ENCODE measurements at places on chromosomes 5 and 9. TPM values are rescaled to one million over a fixed set of nuclear protein-coding genes. Genes with fewer than 3 reads are reported as not detected.
A peak's percentile ranks its signal among the peaks of the same experiment; 100 is the strongest.

- DNase-seq, result no peak
- no peak overlapping the region for H3K4me3 ChIP-seq
- H3K36me3 ChIP-seq, result no peaks in the 10 kb centered on the region
Observed at GRCh38 chr5:179534431-179534830, 15.9 kb upstream of the RUFY1 start.

DNA sequence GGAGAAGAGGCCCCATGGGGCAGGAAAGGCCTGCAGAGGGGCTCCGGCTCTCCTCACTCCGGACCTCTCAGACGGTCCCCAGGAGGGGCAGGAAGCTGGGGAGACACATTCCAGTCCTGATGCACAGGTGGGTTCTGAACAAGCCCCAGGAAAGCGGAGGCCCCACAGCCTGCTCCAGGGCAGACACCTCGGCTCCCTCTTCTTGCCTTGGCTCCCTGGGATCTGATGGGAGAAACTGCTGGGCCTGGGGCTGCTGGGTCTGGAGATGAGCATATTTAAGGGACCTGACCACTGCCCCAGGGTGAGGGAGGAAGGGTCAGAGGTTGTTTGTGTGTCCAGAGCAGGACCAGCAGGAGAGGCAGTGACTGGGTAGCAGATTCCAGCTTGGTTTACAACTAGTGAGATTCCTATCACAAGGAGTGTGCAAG, 1.2 kb downstream of the CORO2A start:
- no peak for DNase-seq
- H3K36me3 ChIP-seq, result no peaks in the 10 kb centered on the region
- H3K4me3 ChIP-seq, result no peak overlapping the region
- no peaks in the 10 kb centered on the region for H3K27me3 ChIP-seq
- H3K4me1 ChIP-seq, result peaks cover 13% of the 10 kb centered on the region

GRCh38 chr5:160846642-160847041, 5.4 kb downstream of the ATP10B start:
- H3K27me3 ChIP-seq, result no peaks in the 10 kb centered on the region
- H3K36me3 ChIP-seq, result no peaks in the 10 kb centered on the region
- no peak overlapping the region for H3K4me3 ChIP-seq
- no peak for DNase-seq
- no peak overlapping the region for H3K27ac ChIP-seq

- H3K27ac ChIP-seq, result no peak overlapping the region
- DNase-seq, result no peak
- no peaks in the 10 kb centered on the region for H3K36me3 ChIP-seq
- peaks cover 20% of the 10 kb centered on the region for H3K27me3 ChIP-seq
- H3K4me1 ChIP-seq, result peaks cover 16% of the 10 kb centered on the region
Observed at GRCh38 chr9:126519660-126520420, 93.9 kb upstream of the LMX1B start.

Gene CORO2A
- 1.3 TPM for total RNA-seq

DNA sequence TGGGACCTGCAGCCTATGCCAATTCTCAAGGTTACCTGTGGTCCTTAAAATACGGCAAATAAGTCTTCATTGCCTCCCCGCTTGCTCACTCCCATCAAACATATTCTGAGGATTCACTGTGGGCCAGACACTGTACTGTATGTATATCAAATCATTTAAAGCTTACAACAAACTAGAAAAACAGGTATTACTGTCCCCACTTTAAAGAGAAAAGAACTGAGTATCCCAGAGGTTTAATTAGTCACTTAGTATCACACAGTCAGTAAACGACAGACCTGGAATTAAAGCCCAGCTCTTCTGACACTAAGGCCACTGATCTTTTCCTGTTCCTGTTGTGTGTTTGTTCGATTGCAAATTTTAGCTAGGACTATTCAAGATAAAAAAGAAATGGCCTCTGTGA, 248.2 kb downstream of the ACTL7B start:
- no peak overlapping the region for H3K27ac ChIP-seq
- no peaks in the 10 kb centered on the region for H3K36me3 ChIP-seq
- H3K4me1 ChIP-seq, result no peaks in the 10 kb centered on the region

DNA sequence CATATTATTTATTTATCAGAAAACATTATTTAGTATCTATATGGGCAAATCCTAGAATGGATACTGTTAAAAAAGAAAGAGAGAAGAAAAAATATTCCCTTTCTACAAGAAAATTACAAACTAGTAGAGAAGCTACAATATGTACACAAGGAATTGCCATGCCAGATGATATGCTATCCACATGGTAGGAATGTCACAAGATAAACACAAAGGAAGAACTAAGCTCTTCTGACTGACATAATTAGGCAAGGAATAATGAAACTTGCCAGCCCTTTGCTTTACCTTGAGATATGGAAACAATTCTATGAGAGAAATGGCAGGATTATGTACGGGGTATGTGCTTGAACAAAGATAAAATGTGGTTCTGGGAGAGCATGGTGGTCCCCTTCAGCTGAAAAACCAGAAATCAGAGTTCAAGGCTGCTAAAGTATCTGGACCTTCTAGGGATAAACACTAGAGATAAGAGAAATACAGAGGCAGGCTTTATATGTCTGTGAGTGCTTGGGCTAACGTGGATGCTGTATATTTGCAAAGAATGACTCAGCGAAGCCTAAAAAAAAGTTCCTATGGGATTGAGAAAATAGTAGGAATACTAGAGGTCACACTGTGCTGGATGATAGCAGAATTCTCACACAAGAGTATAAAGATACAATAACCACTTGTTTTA, 451.6 kb downstream of the TLE1 start:
- no peaks in the 10 kb centered on the region for H3K36me3 ChIP-seq
- no peaks in the 10 kb centered on the region for H3K27me3 ChIP-seq
- no peaks in the 10 kb centered on the region for H3K4me1 ChIP-seq
- no peak for DNase-seq

GRCh38 chr5:1460054-1460682, 14.9 kb upstream of the SLC6A3 start:
- H3K36me3 ChIP-seq, result peaks cover 6% of the 10 kb centered on the region
- H3K27ac ChIP-seq, result no peak overlapping the region
- H3K27me3 ChIP-seq, result no peaks in the 10 kb centered on the region

DNA sequence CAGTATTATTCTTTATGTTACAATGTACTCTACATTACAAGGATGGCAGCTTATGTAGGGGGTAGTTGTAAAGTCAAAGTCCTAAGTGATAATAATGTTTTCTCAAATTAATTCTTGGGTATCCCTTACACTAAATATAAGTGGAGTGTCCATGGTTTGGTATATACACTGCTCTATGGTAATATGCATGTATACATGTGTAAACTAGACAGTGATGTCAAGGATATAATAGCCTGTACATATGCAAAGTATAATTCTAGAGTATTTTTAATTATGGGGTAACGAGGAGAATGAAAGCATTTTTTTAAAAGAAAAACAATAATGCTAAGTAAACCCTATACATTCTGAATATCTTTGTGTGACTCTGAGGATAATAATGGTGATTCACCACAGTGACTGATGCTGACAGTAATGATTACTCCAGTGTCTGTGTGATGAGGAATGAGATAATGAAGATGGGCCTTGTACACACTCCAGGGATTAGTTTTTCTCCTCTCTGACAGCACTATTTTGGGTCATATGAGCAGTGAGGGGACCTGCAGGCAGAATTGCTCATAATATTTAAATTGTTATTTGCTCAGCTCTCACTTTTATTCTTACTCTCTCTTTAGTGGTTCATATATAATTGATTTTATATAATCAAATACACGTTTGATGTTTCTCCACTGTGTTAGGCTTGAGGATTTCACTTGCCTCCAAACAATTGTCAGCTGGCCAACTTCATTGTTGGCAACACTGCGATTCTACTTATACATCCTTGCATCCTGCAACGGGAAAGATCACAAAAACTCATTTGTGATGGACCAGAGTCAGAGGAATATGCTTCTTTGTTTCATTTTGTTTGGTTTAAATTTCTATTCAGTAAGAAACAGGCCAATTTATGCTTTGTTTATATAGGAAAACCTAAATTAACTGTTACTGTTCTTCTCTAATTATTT, 88.2 kb downstream of the NREP start:
- no peak overlapping the region for H3K27ac ChIP-seq
- H3K4me1 ChIP-seq, result no peaks in the 10 kb centered on the region
- H3K4me3 ChIP-seq, result no peak overlapping the region

Gene DIMT1
- total RNA-seq, result 21.8 TPM

Gene UGT3A2
- total RNA-seq, result not detected

- H3K27me3 ChIP-seq, result no peaks in the 10 kb centered on the region
- H3K4me3 ChIP-seq, result no peak overlapping the region
- no peak for DNase-seq
- H3K4me1 ChIP-seq, result no peaks in the 10 kb centered on the region
- H3K36me3 ChIP-seq, result no peaks in the 10 kb centered on the region
- no peak overlapping the region for H3K27ac ChIP-seq
Observed at GRCh38 chr5:28009576-28009975, 971.2 kb upstream of the CDH9 start.

Gene BHMT
- not detected for total RNA-seq

- H3K27ac ChIP-seq, result no peak overlapping the region
- no peaks in the 10 kb centered on the region for H3K36me3 ChIP-seq
- no peaks in the 10 kb centered on the region for H3K27me3 ChIP-seq
- H3K4me3 ChIP-seq, result no peak overlapping the region
Observed at GRCh38 chr5:122738088-122738487, 36.8 kb upstream of the SNX2 start.

DNA sequence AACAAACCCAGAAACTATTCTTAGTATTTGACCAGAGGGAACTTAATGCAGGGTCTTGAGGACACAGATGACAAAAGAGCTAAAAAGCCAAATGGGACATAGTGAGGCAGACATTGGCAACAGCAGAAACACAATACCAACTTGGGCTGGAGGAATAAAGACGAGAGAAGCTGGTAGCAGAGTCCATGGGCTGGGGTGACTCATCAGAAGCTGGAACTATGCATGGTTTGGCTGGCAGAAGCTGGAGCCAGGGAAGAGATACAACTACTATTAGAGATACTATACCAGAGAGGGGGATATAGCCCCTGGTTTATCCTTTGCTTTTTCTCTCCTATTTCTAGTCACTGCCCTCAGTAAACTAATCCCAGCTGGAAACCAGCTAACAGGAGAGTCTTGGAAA, 29.2 kb upstream of the DPYSL3 start:
- H3K36me3 ChIP-seq, result no peaks in the 10 kb centered on the region
- no peak for DNase-seq
- no peak overlapping the region for H3K4me3 ChIP-seq
- H3K27me3 ChIP-seq, result no peaks in the 10 kb centered on the region

DNA sequence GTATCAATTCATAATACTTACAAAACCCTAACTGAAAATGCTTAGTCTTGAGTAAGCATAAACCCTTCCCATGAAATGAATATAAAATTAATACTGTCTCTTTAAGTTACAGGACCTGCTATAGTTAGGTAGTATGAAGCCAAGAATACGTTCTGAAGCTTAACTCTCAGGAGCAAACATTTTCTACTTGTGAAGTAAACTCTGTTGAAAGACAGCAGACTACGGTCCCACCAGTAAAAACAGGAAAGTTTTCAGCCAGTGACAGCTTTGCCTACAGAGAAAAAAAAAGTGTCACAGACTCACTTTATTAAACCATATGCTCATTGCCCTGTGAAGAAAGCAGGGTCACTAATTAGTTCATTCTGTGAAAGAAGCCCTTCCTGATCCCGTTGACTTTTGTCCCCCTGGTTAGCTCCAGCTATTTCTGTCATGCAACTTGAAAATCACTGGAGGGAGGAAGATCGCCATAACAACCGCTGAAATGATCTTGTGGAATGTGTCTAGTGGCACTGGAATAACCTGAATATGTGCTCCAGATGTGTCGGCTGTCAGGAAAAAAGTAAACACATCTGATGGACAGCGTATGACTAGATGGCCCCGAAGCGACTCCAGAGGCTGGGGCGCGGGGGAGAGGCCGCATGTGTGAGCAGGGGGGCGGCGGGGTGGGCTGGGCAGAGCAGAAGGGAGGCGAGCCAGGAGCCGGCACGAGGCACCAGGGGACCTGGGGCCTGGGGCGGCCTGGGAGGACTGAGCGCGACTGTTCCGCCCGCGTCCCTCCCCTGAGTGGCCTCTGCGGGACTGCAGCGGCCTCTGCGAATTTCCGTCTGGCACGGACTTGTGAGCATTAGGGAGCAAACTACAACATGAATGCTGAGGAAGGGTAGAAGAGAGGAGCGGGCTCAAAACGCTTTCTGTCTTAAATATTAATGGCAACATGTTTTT, 41.9 kb downstream of the BNC2 start:
- no peak overlapping the region for H3K4me3 ChIP-seq
- H3K27me3 ChIP-seq, result no peaks in the 10 kb centered on the region
- no peaks in the 10 kb centered on the region for H3K36me3 ChIP-seq
- peaks cover 12% of the 10 kb centered on the region for H3K4me1 ChIP-seq
- H3K27ac ChIP-seq, result no peak overlapping the region
- DNase-seq, result peak; percentile 8

DNA sequence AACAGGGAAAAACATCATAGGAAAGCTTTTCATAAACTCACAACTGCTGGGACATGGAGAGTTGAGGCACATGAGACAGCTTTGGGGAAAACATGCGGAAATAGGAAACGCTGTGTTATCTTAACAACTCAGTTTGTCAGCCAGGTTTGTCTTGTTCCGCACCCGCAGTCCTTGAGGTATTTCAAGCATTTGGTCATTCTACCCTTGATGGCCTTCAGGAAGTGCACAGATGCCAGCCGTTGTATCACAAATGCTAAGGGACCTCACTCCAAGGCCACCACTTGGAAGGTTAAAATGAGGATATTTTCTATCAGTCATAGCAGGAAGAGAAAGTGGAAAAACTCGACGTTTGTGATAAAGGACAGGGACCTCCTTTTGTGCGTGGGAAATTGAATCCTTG, 83.8 kb downstream of the TRIO start:
- H3K4me1 ChIP-seq, result peaks cover 35% of the 10 kb centered on the region
- no peaks in the 10 kb centered on the region for H3K36me3 ChIP-seq
- DNase-seq, result no peak
- H3K27me3 ChIP-seq, result no peaks in the 10 kb centered on the region
- no peak overlapping the region for H3K4me3 ChIP-seq

Gene RARS1
- total RNA-seq, result 43.2 TPM

Gene MEF2C
- 7.0 TPM for total RNA-seq

DNA sequence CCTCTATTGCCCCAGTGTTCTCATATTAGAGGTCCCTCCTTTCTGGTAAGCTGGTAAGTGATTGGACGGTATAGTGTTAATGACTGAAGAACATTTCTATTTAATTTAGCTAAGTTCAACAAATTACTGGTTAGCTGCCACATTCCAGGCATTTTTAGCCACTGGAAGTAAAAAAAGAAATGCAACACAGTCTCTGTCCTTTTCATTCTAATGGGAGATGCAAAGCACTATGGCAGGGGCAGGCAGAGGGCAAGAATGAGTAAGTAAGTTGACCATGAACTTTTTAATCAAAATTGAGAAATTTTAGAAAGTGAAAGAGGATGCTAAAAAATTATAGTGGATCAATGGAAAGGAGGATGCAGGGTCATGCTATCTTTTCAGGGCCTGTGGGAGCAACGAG, 137.4 kb downstream of the GPBP1 start:
- H3K27ac ChIP-seq, result no peak overlapping the region
- peaks cover 17% of the 10 kb centered on the region for H3K4me1 ChIP-seq
- no peak overlapping the region for H3K4me3 ChIP-seq

Gene LURAP1L
- total RNA-seq, result 12.2 TPM

GRCh38 chr5:71891856-71892255, 172.8 kb downstream of the CARTPT start:
- peak overlapping the region; percentile 47 for H3K27ac ChIP-seq
- no peak overlapping the region for H3K4me3 ChIP-seq
- H3K4me1 ChIP-seq, result no peaks in the 10 kb centered on the region
- H3K27me3 ChIP-seq, result no peaks in the 10 kb centered on the region

Gene GADD45G
- total RNA-seq, result 54.2 TPM

Gene FOXD4
- total RNA-seq, result not detected

- no peaks in the 10 kb centered on the region for H3K27me3 ChIP-seq
- H3K4me3 ChIP-seq, result no peak overlapping the region
- H3K4me1 ChIP-seq, result no peaks in the 10 kb centered on the region
- no peaks in the 10 kb centered on the region for H3K36me3 ChIP-seq
Observed at GRCh38 chr5:4159681-4160080, 564.0 kb downstream of the IRX1 start.
